ENCODE measurements at places on chromosomes 1 and 21. TPM values are rescaled to one million over a fixed set of nuclear protein-coding genes. Genes with fewer than 3 reads are reported as not detected.

DNA sequence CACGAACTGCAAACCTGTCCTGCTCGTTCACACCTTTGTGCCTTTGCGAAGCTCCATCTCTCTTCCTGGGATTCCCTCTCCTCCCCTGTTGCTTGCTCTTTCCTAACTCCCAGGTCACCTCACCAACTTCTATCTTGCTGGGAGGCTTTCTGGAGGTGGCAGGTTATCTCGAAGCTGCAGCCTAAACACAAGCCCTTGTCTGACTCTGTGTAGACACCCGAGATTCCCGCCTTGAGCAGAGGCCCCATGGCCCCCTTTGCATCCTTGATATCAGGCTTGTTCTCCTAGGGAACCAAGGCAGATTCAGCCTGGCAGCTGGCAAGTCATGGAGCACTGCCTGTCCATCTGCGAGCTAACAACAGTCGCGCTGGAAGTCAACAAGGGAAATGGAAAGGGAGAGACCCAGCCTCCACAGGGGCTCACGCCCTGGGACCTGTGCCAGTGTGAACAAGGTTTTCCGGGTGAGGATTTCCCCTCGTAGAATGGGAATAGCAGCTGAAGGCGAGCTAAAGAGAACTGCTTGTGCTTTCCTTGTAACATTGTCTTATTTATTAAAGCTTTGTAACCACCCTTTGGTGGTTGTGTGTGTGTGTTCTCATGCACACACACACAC, 109.5 kb upstream of the JUN start:
- DNase-seq = no peak

BRDT gene
- not detected for polyA plus RNA-seq

DNA sequence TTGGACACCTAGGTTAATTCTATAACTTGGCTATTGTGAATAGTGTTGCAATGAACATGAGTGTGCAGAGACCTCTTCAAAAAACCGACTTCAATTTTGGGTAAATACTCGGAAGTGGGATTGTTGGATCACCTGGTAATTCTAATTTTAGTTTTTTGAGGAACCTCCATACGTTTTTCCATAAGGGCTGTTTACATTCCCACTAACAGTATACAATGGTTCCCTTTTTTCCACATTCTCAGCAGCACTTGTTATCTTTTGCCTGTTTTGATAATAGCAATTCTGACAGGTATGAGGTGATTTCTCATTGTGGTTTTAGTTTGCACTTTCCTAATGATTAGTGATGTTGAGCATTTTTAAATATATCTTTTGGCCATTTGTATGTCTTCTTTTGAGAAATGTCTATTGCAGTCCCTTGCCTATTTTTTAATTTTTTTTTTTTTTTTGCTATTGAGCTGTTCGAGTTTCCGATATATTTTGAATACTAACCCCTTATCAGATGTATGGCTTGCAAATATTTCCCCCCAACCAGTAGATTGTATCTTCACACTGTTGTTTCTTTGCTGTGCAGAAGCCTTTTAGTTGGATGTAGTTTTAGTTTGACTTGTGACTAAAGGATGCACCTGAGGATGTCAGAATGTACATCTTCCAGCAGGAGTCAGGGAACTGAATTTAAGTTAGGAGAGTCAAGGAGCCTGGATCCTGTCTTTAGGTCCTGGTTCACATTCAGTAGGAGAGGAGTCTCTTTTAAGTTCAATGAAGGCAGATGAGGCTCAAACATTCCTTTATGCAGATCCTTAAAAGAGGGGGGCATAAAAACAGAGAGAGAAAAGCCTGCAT, 120.0 kb downstream of the S1PR1 start:
- no peak for DNase-seq

GRCh38 chr1:64308866-64309265, 105.4 kb downstream of the UBE2U start:
- DNase-seq = no peak

SLC5A9 gene
- 5.7 TPM for polyA plus RNA-seq

DNA sequence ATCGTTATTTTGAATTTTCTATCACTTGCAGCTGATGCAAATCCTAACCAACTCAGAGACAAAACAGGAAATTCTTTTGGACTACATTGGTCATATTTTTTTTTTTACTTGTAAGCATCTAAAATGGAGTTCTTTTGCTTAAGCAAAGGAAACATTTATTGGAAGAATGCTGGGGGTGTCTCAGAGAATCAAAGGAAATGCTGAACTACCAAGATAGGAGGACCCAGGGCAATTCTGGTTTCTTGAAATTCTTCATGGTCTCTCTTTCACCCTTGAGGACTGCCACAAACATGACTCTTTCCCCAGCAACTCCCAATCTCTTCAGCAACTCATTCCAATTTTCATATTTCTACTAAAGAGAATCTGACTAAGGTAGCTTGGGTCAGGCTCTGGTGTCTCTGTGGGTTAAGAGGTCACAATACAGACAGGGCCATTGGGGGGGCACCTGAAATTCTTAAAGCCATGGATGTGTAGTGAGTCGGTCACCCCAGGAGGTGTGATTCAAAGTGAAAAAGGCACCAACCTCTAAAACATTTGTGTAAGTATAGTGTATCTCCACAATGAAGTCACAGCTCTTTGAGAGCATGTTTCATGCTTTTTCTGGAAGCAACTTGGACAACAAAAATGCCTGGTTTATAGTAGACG, 171.1 kb upstream of the FGGY start:
- no peak for DNase-seq

DNA sequence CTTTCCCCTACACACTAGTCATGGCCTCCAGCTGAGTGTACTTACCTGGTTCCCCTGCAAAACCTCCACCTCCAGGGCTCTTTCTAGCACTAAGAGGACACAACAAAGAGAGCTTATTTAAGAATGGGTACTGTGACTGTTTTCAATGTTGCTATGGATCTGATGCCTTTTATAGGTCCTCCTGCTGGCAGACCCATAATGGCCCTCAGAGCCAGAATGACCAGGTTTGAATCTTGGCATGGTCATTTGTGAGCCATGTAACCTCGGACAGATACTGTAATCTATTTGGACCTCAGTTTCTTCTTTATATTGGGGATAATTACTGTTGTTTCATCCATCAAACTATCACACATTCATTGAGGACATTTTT, 137.6 kb upstream of the USP24 start:
- no peak for DNase-seq

GRCh38 chr1:190003376-190003775, 474.3 kb downstream of the BRINP3 start:
- no peak for DNase-seq

DNA sequence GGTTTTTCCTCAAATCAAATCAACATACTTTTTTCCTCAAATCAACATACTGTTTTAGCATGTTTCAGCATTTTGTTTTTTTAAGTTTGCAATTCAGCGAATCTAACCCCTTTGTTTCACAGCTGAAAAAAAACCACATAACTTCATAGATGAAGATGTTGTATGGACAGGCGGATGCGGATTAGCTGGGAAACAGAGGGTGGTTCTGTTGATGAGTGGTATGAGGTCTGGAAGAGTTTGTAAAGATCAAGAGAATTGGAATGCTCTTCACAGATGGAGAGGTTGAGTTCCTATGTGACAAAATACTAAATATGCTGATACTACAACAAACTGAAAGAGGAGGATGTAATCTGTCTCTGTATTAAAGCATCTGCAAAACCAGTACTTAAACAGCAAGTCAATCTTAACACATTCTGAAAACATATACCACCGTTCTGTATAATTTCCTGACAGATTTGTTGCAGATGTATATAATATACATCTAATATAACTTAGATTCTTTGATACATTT, 10.6 kb upstream of the LEPR start:
- no peak for DNase-seq

DNA sequence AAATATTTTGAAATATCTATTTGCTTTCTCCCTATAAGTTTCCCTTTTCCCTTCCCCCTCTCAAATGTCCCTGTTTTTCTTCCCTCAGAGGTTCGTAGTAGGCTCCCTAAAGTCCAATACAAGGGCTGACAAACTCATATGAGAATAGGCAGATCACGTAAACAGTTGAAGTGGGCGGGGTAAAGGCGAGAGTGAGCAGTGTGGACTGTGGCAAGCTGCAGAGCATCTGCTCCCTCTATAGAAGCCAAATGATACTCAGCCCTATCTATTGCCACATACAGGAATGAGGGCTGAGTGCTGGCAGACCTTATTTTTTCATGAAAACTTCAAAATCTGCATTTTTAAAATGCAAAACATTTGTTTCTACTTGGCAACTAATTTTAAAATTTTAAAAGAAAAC, 26.3 kb downstream of the PRDX6 start:
- no peak for DNase-seq

FCRL5 gene
- polyA plus RNA-seq = 0.07 TPM

GNB1 gene
- polyA plus RNA-seq = 244 TPM

GRCh38 chr1:241229216-241229615, 127.8 kb downstream of the RGS7 start:
- DNase-seq = no peak

DNA sequence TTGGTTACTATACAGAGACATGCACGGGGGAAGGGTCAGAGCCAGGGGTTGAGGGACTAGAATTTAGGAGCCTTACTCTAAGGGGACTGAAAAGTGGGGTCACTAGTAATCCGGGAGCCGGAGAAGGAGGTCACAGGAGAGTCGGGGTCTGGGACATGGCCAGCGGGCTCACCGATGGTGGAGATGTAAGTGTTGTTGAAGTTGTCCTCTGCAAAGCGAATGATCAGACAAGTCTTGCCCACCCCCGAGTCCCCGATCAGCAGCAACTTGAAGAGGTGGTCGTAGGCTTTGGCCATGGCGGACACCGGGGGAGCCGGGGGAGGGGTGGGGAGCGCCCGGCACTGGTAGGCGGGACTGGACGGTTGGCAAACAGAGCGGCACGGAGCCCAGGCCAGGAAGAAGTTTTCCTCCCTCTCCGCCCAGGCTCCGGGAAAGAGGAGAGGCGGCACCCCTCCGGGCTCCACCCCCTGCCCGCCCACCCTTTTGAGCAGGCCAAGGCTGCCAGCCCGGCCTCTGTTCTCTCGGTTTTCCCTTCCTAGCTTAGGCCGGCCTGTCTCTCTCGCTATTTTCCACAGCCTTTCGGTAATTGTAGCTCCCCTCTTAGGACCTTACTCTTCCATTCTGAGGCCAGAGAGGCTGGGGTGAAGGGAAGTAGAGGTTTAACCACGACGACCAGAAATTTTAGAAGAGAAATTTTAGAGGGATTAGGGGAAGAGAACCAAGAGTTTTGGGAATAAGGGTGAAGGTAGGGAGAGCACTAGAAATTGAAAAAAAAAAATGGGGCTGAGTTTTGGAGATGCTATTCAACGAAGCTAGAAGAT, at the start of gene RAB13:
RAB13 (minus strand) TSS at position 399 of the 821 bp plus-strand sequence; CDS start at position 296, 103 bp downstream.
- peak; percentile 80 for DNase-seq

DNA sequence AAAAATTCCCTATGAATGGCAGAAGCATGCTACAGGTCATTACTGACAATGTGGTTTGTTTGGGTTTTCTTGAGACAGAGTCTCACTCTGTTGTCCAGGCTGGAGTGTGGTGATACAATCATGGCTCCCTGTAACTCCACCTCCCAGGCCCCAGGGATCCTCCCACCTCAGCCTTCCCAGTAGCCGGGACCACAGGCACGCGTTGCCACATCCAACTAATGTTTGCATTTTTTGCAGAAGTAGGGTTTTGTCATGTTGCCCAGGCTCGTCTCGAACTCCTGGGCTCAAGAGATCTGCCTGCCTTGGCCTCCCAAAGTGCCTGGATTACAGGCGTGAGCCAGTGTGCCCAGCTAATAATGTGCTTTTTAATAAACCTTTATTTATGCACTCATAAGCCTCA, 259.1 kb downstream of the NFIA start:
- DNase-seq = no peak

DNA sequence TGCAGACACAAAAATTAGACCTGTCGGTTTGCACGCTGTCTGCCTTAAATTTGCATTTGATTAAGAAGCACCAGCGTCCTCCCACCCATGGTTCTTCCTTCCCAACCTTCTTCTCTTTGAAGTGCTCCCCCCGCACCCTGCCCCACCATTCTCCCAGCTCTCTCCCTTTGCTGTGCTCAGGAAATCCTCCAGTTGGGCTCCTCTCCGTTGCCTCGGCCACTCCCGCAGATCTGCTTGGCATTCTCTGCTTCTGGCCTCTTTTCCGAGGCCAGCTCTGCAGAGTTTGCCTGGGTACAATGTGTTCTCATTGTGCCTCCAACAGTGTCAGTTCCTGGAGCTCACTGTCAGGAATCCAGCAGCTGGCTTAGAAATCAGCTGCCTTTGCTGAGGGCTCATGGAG, 126.1 kb downstream of the NAV1 start:
- no peak for DNase-seq

DNA sequence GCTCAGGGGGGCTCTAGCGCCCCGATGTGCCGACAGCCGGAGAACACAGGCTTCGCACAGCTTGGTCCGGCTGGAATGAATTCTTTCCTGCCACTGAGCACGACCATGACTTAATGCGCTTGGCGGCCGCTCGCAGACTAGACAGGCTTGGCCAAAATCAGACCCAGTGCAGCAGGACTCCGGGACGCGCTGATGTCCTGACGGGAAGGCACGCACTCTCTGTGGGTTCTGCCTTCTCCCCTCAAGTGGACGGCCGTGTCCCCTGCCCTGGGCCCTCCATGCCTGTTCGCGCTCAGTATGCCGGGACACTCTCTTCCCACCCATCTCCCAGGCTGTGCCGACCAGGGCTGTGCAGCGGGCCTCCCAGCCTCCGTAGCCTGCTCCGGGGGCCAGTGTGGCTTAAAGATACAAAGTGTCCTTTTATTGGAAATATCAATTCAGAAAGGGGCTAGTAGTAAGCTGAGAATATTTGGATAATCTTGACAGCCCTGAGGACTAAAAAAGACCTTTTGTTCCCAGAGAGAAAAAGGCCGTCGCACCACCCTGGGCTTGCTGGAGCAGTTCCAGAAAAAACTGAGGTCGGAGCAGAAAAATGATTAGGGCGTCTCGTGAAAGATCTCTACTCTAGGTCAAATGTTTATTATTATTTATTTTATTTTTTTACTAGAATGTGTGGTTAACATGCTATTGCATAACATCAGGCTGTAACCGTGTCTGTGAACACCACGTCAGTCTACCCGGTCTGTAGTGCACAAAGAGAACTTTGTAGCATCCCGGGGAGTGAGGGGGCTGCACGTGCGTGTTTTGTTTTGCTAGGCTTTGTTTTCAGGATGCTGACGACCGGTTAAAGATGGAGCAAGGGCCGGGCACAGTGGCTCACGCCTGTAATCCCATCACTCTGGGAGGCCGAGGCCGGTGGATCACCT, 88.1 kb upstream of the ARHGEF16 start:
- peak; percentile 46 for DNase-seq

PPIAL4G gene
- 0.07 TPM for polyA plus RNA-seq

DNA sequence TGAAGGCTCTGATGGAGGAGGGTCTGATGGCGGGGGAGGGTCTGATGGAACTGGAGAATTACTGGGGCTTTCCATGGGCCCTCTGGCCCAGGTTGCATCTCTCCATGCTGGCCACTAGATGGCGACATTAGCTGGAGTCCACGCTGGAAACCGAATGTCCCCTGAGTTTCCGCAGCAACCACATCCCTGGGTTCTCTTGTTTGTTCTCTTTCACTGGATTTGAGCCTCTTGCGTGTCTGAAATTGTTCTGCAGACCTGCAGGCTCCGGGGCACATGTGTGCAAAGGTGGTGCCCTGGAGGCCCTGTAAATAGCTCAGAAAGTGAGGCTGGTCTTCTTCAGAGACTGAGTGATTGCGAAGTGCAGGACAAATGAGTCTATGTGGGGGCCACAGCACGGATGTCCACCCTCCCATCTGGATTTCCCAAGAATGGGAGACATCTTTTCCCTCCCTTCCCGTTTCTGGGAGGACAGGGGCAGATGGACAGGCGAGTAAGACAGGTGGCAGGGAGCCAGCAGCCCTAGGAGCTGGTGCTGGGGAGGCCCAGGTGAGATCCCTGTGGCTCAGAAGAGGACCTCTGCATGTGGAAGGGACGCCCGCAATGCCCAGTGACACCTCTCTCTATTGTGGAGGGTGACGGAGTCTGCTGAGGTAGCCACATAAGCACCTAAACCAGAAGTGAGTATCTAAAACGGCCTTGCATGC, 73.2 kb upstream of the ABCG1 start:
- DNase-seq = peak; percentile 49

GRCh38 chr1:150820730-150821512, 12.9 kb upstream of the CTSK start:
- DNase-seq = no peak

Data from right lung (tissue), 10 donors.